ENCODE measurements at places on chromosomes 16 and 17. TPM values are rescaled to one million over a fixed set of nuclear protein-coding genes. Genes with fewer than 3 reads are reported as not detected.

The NPIPA5 gene
- 21.6 TPM for total RNA-seq

The FAM171A2 gene
- 1.0 TPM for total RNA-seq

The TBC1D3K gene
- total RNA-seq, result not detected

The SIRT7 gene
- total RNA-seq, result 27.4 TPM

The GAS2L2 gene
- total RNA-seq, result 1.2 TPM

DNA sequence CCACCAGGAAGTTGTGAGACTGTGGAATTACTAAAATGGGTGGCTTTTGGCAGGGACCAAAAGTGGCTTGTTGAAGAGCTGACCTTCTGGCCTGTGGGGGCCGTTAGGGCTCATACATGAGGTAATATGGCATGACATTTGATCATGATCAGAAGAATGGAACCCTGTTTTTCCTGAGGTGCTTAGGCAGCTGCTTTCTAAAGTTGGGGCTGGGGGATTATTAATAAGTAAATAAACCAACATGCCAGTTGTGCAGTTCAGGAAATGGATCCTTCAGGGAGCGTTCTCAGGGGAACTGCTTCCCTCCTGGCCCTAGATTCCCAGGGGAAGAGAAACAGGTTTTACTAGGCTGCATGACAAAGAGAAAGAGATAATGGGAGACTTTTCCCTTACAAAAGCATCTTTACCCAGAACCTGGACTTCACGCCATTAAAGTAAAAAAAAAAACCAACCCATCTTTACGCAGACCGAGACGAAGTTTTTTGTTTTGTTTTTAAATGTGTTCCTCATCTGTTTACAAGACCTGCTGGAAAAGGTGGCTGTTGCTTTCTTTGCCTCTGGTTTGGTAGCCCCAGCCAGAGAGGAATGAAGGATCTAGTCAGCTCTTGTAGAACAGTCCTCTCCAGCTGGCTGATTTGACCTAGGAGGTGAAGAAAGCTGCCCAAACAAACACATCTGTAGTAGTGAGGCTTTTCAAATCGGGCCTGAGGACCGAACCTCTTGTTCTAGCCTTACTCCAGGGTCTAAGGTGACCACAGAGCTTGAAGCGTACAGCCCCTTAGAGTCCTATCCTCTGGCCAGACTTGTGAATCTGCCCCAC is 22.7 kb downstream of the YPEL2 start:
- no peak for DNase-seq
- no peak overlapping the region for H3K4me3 ChIP-seq
- H3K27me3 ChIP-seq, result no peaks in the 10 kb centered on the region
- peak overlapping the region; percentile 77 for H3K27ac ChIP-seq

DNA sequence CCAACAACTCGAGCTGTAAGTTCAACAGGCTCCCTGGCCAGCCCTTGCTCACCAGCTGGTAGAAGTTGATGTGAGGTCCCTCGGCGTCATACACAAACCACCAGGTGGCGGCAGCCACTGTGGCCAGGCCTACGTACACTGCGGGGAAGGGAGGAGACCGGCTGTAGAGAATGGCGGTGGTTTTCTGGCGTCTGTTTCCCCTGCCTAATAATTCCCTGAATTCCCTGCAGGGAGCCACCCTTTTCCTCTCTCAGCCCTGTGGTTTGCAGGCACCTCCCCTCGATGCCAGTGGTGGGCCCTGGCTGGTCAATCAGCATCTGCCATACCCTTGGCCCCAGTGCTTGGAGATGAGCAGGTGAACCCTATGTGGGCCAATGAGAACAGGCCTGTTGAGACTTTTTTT is 18.9 kb upstream of the P2RX1 start:
- peak; percentile 43 for DNase-seq
- no peak overlapping the region for H3K27ac ChIP-seq
- H3K27me3 ChIP-seq, result no peaks in the 10 kb centered on the region
- no peaks in the 10 kb centered on the region for H3K4me1 ChIP-seq
- peaks cover 28% of the 10 kb centered on the region for H3K36me3 ChIP-seq

- no peaks in the 10 kb centered on the region for H3K27me3 ChIP-seq
- H3K4me3 ChIP-seq, result no peak overlapping the region
- H3K27ac ChIP-seq, result no peak overlapping the region
- H3K4me1 ChIP-seq, result no peaks in the 10 kb centered on the region
- H3K36me3 ChIP-seq, result no peaks in the 10 kb centered on the region
Measured at GRCh38 chr16:79316004-79316458, 284.5 kb downstream of the MAF start.

GRCh38 chr16:85689285-85689949 is 663 bp upstream of the GINS2 start:
- H3K27ac ChIP-seq, result no peak overlapping the region
- no peaks in the 10 kb centered on the region for H3K36me3 ChIP-seq
- H3K4me1 ChIP-seq, result no peaks in the 10 kb centered on the region
- peak overlapping the region; percentile 83 for H3K4me3 ChIP-seq
- DNase-seq, result no peak

DNA sequence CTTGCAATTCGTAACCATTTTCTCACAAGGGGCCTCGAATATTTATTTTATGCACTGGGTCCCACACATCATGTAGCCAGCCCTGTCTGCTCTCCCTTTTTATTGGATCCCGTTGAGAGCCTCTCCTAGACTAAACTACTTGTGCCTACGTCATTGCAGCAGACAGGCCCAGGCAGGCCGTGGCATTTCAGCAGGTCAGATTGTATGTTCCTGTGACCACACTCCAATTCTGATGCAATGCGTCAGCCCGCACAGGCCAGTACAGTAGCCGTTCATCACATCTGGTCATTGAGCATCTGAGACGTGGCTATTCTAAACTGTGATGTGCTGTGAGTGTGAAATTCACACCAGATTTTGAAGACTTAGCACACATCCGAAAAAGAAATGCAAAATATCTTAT is 42.2 kb downstream of the ABAT start:
- no peaks in the 10 kb centered on the region for H3K36me3 ChIP-seq
- H3K4me1 ChIP-seq, result peaks cover 3% of the 10 kb centered on the region
- no peak for DNase-seq

- H3K36me3 ChIP-seq, result no peaks in the 10 kb centered on the region
- H3K4me1 ChIP-seq, result no peaks in the 10 kb centered on the region
- H3K4me3 ChIP-seq, result no peak overlapping the region
- no peak for DNase-seq
- no peaks in the 10 kb centered on the region for H3K27me3 ChIP-seq
Measured at GRCh38 chr16:24953721-24954120, 61.4 kb downstream of the ARHGAP17 start.

GRCh38 chr17:49496183-49496866 is 1.2 kb downstream of the NGFR start:
- peak; percentile 83 for DNase-seq
- H3K4me1 ChIP-seq, result peaks cover 22% of the 10 kb centered on the region
- peak overlapping the region; percentile 85 for H3K27ac ChIP-seq
- H3K4me3 ChIP-seq, result peak overlapping the region; percentile 67

DNA sequence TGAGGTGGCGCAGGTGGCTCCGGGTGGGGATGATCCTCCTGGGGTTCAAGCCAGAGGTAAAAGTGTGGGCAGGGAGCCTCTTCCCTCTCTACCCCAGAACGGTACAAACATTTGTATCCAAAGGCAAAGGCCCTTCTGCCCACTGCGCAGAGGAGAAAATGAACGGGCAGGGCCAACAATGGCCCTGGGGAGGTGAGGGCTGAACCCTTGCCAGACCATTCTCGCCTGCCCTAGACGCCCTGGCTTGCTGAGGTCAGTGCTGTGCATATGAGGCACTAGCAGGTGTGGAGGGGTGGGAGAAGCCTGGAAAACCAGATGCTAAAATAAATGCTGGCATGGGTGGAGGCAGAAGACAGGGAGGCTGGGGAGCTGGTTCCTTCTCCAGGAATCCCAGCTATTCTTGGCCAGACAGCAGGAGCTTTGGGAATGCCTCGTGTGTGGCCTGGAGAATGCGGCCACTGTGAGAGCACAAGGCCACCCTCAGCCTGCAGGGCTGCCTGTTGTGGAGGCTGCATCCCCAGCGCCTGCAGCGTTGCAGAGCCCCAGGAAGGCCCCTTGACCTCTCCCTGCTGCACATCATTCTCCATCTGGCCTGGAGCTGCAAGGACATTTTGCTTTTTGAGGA is 4.5 kb downstream of the C17orf50 start:
- DNase-seq, result no peak
- no peaks in the 10 kb centered on the region for H3K27me3 ChIP-seq
- H3K27ac ChIP-seq, result no peak overlapping the region
- no peak overlapping the region for H3K4me3 ChIP-seq

DNA sequence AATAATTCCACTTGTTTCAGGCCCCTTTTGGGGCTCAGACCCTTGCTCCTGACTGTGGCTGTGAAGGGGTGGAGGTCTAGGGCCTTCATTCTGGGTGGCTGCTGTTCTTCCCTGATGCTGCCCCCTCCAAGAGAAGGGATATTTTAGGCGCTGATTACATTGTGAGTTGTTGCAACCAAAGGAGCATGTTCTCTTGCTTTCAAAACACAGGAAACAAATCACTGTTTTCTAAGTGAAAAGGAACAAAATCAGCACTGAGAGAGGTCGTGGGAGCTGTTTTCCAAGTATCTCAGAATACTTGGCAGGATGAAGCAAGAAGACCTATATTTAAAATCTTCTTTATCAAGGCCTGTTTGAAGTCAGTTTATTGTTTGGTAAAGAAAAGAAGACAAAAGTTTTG is 25.3 kb upstream of the SEC14L1 start:
- no peak overlapping the region for H3K4me3 ChIP-seq
- no peak for DNase-seq
- H3K27me3 ChIP-seq, result no peaks in the 10 kb centered on the region
- H3K4me1 ChIP-seq, result peaks cover 54% of the 10 kb centered on the region
- H3K27ac ChIP-seq, result peak overlapping the region; percentile 11

- peaks cover 21% of the 10 kb centered on the region for H3K27me3 ChIP-seq
- peaks cover 12% of the 10 kb centered on the region for H3K4me1 ChIP-seq
- H3K27ac ChIP-seq, result peak overlapping the region; percentile 70
- peak; percentile 16 for DNase-seq
- H3K4me3 ChIP-seq, result peak overlapping the region; percentile 7
Measured at GRCh38 chr16:49876716-49877129, 20.8 kb upstream of the ZNF423 start.

DNA sequence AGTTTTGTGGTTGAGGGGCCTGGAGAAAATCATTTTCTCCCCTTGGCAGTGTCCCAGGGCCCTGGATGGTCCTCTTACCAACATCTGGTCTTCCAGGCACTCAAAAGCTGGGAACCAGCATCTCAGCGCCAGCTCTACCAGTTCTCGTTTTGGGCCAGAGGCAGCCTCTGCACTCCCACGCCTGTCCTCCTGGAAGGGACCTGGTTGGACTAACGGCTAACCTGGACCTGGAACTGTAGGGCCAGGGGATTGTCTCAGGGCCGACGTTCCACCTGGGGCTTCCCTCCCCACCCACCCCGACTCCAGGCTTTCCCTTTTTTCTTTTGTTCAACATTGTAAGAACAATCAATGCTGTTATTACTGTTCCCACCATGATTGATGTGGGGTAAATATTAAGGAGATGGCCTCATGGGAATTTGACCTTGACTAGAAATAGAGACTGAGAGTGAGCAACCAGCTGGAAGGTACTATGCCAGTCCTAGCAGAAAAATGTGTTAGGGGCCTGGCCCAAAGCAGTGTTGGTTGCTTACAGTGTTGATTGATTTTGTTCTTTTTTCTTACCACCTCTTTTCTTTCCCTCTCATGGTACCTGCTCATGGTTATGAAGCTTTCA is 81.4 kb downstream of the ABCC6 start:
- no peaks in the 10 kb centered on the region for H3K27me3 ChIP-seq
- H3K4me3 ChIP-seq, result no peak overlapping the region
- H3K27ac ChIP-seq, result no peak overlapping the region
- no peak for DNase-seq
- no peaks in the 10 kb centered on the region for H3K4me1 ChIP-seq
- H3K36me3 ChIP-seq, result peaks cover 21% of the 10 kb centered on the region

DNA sequence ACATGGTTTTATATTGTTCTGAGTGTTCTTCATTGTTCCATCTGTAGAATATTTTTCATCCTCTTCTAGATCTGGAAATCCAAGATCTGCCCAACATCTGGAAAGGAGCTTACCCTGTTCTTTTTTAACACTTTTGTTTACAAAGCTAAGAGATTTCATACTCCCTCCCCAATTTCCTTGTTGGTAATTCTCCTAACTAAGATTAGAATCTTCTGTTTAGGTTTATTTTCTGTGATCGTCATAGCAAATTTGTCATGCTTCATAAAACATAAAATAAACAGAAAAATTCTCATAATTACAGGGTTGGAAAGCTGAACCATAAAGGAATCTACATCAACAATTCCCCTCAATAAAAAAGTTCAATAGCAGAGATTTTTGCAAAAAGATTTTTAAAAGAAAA is 580.3 kb upstream of the CA10 start:
- H3K36me3 ChIP-seq, result no peaks in the 10 kb centered on the region
- DNase-seq, result no peak
- H3K27me3 ChIP-seq, result no peaks in the 10 kb centered on the region
- H3K27ac ChIP-seq, result no peak overlapping the region
- no peak overlapping the region for H3K4me3 ChIP-seq

DNA sequence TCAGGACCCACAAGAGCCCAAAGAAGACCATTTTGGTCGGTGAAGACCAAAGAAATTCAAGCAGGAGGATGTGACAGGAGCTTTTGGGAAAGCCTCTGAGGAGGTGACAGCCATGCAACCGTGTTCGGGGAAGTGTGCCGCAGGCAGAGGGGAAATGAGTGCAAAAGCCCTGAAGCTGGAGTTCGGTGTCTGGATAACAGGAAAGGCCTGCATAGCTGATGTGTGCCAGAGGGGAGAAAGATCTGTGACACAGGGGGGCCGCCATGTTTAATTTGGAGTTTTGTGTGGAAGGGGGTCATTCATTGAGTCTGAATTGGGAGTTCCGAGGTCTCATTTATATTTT is 870 bp upstream of the ZC3H7A start:
- peak overlapping the region; percentile 84 for H3K4me3 ChIP-seq
- H3K36me3 ChIP-seq, result peaks cover 5% of the 10 kb centered on the region
- DNase-seq, result no peak
- H3K27ac ChIP-seq, result peak overlapping the region; percentile 100
- H3K27me3 ChIP-seq, result no peaks in the 10 kb centered on the region

- H3K27me3 ChIP-seq, result no peaks in the 10 kb centered on the region
Measured at GRCh38 chr16:83147244-83147643, 520.5 kb downstream of the CDH13 start.

GRCh38 chr17:79341222-79341780 is 266.7 kb downstream of the ENGASE start:
- no peaks in the 10 kb centered on the region for H3K4me1 ChIP-seq
- no peak overlapping the region for H3K27ac ChIP-seq
- no peaks in the 10 kb centered on the region for H3K36me3 ChIP-seq
